ENCODE measurements at places on chromosomes 3 and 15.

DNA sequence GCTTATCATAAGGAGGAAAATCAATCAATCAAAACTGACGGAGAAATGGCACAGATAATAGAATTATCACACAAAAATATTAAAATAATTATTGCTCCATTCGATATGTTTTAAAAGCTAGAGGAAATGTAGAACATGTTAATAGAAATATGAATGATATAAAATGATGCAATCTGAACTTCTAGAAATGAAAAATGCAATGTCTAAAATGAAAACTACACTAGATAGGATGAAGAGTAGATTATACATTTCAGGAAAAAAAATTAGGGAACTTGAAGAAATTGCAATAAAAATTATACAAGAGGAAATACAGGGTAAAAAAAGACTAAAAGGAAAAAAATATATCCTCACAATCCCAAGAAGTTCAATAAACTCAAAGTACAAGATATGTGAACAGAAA, 80.2 kb upstream of the TP63 start:
- no peak for DNase-seq

GRCh38 chr3:191985691-191986090, 524.7 kb downstream of the PYDC2 start:
- DNase-seq, result no peak

GRCh38 chr3:179438841-179439240, 12.4 kb downstream of the GNB4 start:
- DNase-seq, result no peak

- DNase-seq, result peak; percentile 64
These were observed 16.7 kb upstream of the WNT7A start for GRCh38 chr3:13896473-13897154.

DNA sequence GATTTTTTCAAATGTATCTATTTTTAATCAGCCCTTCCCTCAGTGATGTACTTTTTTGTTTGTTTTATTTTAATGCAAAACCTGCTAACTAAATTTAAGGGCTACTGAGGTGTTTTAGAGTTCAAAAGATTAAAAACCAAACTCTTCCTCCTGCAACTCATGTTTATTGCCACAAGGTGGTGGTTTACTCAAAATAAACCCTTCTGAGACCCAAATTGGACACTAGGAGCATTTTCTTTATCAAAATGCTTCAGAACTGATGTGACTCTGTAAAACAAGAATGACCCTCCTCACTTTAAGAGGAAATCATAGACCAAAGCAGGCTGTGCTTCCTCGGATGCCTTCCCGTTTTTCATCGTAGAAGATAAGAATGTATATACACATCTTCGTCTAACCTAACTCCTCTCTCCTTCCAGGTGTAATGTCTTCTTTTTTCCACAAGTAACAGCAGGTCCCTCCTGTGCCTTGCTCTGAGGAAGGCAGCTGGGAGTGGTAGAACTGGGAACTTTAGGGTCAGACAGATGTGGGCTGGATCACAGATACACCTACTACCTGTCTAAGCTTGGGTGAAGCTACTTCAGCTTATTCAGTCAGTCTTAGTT, 2.9 kb upstream of the NME9 start:
- no peak for DNase-seq

DNA sequence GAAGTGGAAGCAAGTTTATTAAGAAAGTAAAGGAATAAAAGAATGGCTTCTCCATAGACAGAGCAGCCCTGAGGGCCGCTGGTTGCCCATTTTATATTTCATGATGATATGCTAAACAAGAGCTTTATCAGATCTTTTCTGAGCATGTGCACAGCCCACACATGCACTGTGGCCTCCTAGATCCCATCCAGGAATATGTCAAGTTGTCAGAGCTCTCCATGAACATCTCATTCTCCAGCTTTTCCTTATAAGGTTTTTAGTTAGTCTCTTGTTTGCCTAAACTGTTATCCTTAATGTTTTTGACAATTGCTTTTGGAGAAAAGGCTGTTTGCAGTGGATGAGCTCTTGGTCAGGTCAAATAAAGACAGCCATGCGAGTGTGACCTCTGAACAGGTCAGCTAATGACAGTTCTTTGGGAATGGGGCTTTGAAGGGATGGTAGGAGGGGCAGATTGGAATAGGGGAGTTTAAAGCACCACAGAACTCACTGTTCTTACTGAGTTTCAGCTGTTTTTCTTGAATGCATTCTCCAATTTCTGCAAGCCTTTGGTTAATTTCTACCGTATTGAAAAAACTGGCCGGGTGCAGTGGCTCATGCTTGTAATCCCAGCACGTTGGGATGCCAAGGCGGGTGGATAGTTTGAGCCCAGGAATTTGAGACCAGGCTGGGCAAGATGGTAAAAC, 69.4 kb upstream of the CRTC3 start:
- no peak for DNase-seq

GRCh38 chr15:29346998-29347397, 77.4 kb upstream of the NSMCE3 start:
- DNase-seq, result no peak
